Suppressor macrophage treated with lipopolysaccharide for 1 hour (primary cell): ENCODE measurements at places on chromosomes 2 and 18.

DNA sequence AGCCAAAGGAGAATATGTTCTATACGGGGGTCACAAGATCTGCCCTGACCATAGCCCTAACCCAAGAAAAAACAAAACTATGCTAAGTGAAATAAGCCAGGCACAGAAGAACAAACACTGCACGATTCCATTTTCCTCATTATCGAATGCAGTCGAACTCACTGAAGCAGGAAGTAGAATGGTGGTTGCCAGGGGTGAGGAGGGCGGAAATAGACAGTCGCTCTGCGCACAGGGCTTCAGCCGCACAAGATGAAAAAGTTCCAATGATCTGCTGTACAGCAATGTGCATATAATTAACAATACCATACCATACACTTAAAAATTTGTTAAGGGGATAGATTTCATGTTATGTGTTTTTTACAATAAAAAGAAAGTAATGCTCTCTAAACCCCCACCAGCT, 257.7 kb downstream of the TXNL1 start:
- no peak for DNase-seq

GRCh38 chr18:41972067-41972925, 17.3 kb downstream of the PIK3C3 start:
- no peak for DNase-seq

DNA sequence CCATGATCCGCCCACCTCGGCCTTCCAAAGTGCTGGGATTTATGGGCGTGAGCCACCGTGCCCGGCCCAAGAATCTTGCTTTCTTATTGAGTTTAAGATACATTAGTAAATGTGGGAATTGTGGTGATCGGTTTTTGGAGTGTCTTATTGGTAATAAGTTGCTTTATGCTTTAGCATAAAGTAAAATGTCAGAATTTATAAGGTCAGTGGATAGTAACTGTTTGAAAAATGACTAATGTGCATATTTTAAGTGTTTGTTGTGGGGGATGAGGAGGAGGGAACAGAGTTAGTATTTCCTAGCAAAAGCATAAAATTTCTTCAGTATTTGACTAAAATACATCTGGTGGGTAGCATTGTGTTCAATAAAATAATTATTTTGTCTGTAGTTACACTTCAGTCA, 77.4 kb downstream of the SLC39A10 start:
- DNase-seq: no peak

GRCh38 chr2:215441560-215442400, 5.9 kb upstream of the FN1 start:
- no peak for DNase-seq
